ENCODE measurements at places on chromosomes 11 and 22. TPM values are rescaled to one million over a fixed set of nuclear protein-coding genes. Genes with fewer than 3 reads are reported as not detected.

- DNase-seq, result no peak
Observed at GRCh38 chr11:12715131-12715530, 40.9 kb downstream of the TEAD1 start.

DNA sequence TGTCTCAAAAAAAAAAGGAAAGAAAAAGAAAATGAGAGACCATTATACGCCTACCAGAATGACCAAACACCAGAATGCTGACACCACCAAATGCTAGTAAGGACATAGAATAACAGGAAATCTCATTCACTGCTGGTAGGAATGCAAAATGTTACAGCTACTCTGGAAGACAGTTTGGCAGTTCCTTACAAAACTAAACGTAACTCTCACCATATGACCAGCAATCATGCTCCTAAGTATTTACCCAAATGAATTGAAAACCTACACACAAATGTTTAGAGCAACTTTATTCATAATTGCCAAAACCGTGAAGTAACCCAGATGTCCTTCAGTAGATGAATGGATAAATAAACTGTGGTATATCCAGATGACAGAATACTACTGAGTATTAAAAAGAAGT lies 7.2 kb downstream of the CHKA start:
- no peak for DNase-seq

DNA sequence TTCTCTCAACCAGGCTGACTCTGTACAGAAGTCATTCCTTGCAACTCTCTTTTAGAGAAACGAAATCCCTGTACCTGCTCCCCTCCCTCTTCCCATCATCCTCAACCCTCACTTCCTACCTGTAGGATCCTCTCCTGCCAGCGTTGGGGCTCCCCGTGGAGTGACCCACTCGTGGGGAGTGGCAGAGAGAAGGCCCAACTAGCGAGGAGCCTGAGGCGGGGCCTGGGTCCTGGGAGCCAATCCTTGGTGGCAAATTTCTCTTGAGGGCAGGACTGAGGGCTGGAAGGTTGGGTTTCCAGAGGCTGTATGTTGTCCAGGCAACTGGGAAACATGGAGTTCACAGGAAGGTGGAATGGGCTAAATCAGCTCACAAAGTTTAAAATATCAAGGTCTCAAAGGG lies 10.4 kb downstream of the NHERF4 start:
- peak; percentile 55 for DNase-seq

The SCGB1A1 gene
- not detected for total RNA-seq

DNA sequence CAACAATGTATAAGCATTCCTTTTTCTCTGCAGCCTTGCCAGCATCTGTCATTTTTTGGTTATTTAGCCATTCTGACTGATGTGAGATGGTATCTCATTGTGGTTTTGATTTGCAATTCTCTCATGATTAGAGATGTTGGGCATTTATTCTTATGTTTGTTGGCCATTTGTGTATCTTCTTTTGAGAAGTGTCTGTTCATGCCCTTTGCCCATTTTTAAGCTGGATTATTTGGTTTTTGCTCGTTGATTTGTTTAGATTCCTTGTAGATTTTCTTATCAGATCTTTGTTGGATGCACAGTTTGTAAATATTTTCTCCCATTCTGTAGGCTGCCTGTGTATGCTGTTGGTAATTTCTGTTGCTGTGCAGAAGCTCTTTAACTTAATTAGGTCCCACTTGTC lies 259.6 kb upstream of the SESN3 start:
- no peak for DNase-seq

- no peak for DNase-seq
Observed at GRCh38 chr11:10701982-10702381, 8.4 kb upstream of the IRAG1 start.

GRCh38 chr11:93560199-93560932 lies 17.2 kb upstream of the SMCO4 start:
- no peak for DNase-seq

GRCh38 chr22:35470903-35471321 lies 69.7 kb upstream of the RASD2 start:
- no peak for DNase-seq

GRCh38 chr11:72621008-72621610 lies 53.1 kb downstream of the PDE2A start:
- no peak for DNase-seq

The NDUFC2 gene
- 217 TPM for total RNA-seq

DNA sequence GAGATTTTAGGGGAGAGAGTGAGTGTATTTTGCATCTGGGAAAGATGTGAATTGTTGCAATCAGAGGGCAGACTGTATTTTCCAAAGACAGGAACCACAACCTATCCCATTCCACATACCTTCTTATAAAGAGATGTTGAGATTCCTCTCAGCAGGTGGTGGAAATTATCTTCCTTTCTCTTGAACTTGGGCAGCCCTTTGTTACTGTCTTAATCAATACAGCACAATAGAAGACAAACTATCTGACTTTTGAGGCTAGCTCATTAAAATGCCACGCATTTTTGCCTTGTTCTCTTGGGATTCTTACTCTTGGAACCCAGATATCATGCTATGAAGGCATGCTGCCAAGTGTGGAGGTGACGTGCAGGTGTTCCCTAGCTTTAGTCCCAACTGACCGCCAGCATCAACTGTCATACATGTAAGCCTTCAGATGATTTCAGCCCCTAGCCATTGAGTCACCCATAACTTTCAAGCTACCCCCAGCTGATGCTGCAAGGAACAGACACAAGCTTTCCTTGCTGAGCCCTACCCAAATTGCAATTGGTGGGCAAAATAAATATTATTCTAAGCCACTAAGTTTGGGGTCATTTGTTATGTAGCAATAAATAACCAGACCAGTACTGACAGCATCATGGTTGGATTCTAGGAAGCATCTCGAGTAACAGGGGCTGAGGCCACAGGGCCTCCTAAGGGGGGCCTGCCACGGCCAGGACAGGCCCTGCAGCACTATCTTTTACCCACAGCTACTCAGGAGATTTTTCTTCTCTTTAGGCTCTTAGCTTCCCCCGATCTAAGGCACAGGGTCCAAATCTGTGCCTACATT lies 63.0 kb downstream of the RPL27A start:
- DNase-seq, result no peak

The MCAT gene
- 33.5 TPM for total RNA-seq

DNA sequence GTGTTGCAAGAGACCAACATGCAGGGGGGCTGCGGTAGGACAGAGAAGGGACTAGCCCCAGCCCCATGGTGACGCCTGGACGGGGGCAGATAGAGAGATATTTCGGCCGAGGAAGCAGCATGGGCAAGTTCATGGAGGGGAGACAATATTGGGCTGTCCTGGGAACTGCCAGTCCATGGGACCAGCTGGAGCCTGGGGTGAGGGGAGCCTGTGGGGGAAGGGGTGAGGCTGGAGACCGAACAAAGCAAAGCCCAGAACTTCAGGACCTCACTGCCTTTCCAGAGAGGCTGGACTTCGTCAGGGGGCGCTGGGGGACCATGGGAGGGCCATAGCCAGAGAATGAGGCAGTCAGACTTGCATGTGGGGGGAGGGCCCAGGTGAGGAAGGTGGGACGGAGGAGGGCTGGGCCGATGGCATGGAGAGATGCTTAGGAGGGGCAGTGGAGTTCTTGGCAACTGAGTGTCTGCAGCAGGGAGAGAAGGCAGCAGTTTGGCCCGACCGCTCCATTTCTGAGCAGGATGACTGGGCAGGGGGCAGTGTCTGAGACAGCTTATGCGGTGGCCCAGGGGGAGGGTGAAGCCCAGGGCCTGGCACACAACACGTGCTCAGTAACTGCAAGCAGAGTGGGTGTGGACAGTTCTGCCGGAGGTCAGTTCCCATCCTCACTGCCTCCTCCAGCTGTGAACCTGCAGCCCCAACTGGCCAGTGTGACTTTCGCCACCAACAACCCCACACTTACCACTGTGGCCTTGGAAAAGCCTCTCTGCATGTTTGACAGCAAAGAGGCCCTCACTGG lies 712 bp downstream of the UPK3A start:
- peak; percentile 9 for DNase-seq

- DNase-seq, result no peak
Observed at GRCh38 chr11:125995313-125995712, 49.5 kb downstream of the VSIG10L2 start.
